ENCODE measurements at places on chromosomes 7 and 10.

DNA sequence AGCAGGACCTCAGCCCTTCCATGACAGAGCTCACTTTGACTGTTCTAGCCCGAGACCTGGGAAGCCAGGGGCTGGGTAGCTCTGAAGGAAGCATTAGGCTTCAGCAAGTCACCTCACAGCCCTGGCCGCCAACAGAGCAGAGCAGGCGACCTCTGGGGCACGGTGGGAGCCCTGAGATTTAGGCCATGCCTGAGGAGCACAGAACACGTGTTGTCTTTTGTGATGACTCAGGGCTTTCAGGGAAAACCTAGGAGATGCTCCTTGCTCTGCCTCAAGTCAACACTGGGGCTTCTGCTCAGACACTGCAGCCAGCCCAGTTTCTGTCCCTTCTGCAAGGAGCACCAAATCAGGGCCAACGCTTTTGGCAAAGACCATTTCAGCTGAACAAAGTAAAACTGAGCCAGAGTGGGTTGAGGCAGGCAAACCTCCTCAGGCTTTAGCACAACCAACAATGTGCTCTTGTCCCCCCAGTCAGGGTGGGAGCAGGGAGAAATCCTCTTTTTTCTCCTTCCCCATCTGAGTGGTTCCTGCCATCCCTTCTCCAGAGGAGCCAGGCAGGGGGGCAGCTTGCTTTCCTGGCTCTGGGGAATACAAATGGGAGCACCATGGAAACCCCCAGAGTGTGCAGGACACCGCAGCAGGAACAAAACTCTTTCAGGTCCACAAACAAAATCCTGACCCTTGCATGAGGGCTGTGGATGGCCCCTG, 14.4 kb downstream of the CAMK2G start:
- DNase-seq: no peak

GRCh38 chr7:55774327-55775050, 88.1 kb downstream of the SEPTIN14 start:
- no peak for DNase-seq

GRCh38 chr7:34320412-34320811, 337.6 kb upstream of the NPSR1 start:
- no peak for DNase-seq

GRCh38 chr10:91652364-91652763, 19.5 kb upstream of the PPP1R3C start:
- no peak for DNase-seq

- no peak for DNase-seq
These were observed 43.3 kb downstream of the LYZL1 start for GRCh38 chr10:29332061-29332760.

DNA sequence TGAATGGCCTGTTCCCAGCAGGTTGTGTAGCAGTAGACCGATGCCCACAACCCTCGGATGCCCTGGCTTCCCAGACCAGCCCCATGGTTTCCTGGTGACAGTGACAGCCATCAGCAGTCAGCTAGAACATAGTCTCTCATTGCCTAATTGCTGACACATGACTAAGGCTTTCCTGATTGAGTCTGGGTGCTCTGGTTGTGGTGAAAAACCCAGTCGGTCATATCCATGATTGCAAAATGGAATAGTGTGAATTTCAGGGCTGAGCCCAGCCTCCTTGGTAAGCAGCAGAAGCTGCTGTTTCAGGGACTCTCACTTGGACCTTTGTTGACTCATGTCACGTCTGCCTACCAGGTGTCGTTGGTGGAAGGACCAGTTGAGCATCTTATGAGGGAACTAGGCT, 36.6 kb downstream of the POR start:
- DNase-seq: no peak

DNA sequence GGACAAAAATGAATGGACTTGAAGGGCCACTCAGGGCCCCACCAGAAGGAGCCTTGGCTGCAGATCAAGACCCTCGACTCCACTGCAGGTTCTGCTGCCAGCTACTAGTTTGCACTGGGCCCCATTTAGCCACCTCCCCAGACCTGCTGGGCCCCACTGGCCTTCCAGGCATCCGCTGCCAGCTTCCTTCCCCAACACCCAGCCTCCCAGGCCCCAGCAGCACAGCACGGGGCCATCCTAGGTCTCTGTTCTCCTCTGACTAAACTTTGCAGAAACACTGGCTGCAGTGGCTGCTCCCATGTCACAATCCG, 277.4 kb upstream of the KLF14 start:
- no peak for DNase-seq

- no peak for DNase-seq
These were observed 69.9 kb upstream of the FGL2 start for GRCh38 chr7:77269360-77270093.

DNA sequence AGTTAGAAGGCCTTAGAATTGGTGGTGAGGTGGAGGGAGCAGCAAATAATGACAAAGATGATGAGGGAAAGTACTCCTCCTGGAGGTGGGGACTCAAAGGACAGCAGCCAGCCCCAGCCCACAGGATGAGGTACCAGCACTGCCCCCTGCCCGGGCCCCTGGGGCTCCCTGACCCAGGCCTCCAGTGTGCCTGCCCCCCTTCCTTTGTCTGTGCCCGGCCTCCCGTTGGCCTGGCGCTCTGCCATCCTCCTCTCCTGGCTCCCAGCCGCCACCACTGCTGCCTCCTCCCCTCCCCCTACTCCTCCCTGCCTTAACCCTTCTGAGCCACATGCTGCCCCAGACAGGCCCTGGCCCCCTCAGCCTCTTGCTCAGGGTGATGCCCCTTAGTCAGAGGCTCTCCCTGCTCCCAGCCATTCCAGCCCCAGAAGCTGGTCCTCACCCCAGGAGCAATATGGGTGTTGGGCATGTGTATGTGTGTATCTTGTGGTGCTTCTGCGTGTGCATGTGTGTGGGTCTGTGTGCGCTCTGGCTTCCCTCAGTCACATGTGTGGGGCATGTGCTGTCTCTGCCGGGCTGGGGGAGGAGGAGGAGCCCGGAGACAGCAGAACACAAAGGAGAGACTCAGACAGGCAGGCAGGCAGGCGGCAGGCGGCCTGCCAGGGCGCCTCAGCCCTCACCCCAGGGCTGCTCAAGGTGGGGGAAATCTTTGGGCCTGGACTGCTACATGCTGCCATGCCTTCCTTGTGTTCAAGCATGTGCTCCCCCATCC, 2.6 kb downstream of the LDB1 start:
- no peak for DNase-seq

DNA sequence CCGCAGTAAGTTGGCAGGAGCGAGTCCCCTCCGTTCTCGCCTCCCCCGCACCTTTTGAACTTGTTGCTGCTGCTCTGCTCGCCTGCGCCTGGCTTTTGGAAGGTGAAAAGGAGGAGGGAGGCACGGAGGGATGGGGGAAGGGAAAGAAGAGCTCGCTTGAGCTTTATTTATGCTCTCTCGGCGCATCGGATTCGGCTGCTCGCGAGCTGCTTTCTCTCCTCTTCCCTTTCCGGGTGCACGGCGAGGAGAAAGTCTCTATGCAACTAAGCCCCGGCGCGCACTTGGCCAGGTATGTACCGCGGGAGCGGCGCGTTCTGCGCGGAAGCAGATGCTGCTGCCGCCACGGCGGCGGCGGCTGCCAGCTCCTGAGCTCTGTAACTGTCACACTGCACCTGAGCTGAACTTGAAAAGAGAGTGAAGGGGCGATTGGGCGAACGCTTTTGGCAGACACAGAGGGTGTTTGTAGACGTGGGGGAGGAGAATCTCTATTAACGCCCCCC, 551 bp downstream of the KCND2 start:
- peak; percentile 26 for DNase-seq

- no peak for DNase-seq
These were observed 1.2 kb upstream of the LRMDA start for GRCh38 chr10:75430000-75430763.

DNA sequence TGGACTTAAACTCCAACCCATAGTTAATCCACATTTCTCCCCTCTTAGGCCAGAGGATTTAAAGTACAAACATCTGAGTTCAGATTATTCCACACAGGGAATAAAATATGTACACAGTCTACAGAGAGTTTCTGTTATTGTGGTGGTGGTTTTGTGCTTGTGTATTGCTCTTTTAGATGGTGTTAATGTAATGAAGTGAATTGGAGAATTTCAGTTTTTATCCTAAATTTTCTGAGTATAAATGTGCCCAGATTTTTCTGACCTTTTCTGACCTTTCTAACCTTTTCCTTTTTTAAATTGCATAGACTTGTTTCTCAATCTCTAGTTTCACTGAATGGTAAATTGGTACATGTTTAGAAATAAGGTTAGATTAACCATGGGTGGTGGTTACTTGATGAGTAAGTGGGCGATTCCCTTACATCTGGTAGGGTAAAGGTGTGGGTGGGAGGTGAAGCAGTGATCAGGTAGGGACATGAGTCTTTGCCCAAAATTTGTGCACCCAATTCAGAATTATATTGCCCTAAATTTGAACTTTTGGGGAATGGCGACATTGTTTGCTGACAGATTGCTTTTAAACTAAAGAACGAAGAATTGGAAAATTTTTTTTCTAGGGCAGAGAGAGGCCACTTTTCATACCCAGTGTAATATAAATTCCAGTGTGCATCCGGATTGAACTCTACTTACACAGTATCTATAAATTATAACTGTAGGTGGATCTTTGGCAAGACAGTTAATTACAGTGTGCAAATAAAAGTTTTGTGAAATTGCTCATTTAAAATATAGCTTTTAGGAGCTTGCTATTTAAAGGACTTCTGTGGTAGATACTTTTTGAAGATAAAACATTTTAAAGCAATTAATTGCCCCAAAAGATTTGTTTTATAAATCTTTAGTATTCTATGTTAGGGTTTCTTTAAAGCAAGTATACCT, 62.2 kb downstream of the ST7 start:
- DNase-seq: no peak

DNA sequence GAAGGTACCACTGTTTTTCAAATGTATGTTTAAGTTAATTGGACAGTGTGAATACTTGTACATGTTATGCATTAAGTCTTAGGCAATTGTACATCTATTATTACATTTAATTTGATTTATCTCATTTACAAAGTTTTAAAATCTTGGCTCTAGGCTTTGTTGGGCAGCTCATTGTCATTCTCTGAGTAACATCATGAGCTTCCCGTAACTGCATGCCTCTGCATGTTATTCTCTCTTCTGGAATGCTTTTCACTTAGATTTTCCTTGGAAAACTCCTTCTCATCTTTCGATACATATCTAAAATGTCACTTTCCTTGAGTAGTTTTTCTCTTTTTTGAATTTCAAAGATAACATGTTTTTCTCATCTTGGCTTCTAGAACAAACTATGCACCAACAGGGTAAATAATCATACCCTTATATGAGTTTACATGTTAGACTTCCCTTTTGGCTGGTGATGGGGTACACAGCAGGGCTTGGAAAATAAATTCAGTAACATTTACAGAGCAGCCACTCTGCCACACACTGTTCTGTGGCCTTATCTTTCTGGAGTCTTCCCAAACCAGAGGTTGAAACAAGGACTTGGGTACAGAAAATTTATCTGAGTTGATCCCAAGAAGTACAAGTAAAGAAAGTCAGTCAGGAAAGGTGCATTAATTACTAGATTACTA, 42.2 kb upstream of the A1CF start:
- DNase-seq: no peak

DNA sequence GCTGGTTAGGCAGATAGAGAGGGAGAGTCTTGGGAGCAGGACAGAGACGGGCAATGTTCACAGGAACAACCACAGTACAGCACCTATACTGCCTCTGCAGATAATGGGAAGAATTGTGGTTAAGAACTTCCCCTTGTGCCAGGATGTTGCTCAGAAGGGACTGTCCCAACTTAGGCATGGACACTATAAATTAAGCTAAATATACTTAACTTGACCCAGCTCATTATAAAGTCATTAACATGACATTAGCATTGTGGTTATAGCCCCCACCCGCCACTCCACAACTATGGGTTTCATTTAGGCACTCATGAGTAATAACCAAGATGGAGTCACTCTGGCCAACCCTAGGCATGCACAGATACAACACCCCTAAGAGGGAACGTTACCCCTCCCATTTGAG, 310.9 kb upstream of the NRG3 start:
- no peak for DNase-seq

Data from GM18507 (cell line).